NCI-H1436 treated with DMSO at 0.1 percent for 48 hours (cell line): ENCODE measurements at places on chromosomes 6 and 20.

DNA sequence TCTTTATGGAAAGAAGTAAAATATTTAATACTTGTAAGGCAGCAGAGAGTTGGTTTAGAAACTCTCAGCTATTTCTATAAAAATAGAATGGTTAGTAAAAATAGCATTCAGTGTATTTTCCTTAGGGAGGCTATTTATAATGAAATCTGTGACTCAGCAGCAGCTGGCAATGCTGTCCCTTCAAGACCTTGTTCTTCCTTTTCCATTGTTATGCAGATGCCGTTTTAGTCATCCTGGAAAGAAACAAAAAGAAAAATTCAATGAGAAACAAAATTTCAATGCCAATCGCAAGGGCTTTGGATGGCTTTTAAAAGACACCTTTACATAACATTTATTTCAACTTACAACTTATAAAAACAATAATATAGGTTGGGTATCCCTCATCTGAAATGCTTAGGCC is 17.5 kb downstream of the MPC1 start:
- no peak for DNase-seq

- DNase-seq: no peak
These were observed at the start of gene TGIF2 for GRCh38 chr20:36573103-36573797. Gene TGIF2 (plus strand): TSS chr20:36573597. CDS start chr20:36578775, 5,178 bp downstream.

- no peak for DNase-seq
These were observed 605.5 kb downstream of the HDGFL1 start for GRCh38 chr6:23174781-23175361.

DNA sequence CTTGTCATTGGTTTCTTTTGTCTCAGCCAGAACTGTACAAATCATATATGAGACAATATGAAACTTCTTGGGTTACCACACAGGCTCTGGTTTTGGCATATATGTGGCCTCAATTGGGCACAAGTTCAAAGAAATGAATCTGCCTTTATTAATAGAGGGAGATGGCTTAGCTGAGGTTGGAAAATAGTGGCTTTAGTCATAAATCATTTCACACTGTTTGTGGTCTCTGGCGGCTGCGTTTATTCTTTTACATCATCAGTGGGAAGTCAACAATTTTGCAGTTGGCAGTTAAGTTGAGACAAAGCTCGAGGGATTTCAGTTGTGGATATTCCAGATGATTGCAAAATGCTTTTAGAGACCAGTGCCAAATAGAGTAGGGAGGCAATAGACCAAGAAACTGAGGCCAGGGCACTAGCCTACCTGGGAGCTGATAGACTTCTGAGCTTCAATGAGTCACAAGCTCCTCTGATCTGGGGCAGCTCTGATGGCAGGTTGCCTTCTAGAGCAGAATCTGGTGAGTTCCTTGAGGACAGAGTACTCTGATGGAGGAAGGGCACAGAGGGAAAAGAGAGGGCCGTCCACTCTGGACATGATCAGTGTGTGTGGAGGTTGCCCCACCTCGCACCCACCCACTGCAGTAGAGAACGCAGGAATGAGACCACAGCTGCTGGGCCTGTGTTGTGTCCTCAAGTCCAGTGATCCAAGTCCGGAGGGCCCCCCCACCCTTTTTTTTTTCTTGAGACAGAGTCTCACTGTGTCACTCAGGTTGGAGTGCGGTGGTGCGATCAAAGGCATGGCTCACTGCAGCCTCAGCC is 73.5 kb downstream of the ARMC2 start:
- no peak for DNase-seq

GRCh38 chr6:22333802-22334201 is 37.0 kb upstream of the PRL start:
- no peak for DNase-seq

GRCh38 chr6:103335412-103335811 is 1524.3 kb downstream of the HACE1 start:
- no peak for DNase-seq
